Bone marrow (tissue), 2 donors: ENCODE measurements at places on chromosomes 16 and 17.

GRCh38 chr16:89006036-89006752, 29.2 kb upstream of the CBFA2T3 start:
- no peak for DNase-seq

DNA sequence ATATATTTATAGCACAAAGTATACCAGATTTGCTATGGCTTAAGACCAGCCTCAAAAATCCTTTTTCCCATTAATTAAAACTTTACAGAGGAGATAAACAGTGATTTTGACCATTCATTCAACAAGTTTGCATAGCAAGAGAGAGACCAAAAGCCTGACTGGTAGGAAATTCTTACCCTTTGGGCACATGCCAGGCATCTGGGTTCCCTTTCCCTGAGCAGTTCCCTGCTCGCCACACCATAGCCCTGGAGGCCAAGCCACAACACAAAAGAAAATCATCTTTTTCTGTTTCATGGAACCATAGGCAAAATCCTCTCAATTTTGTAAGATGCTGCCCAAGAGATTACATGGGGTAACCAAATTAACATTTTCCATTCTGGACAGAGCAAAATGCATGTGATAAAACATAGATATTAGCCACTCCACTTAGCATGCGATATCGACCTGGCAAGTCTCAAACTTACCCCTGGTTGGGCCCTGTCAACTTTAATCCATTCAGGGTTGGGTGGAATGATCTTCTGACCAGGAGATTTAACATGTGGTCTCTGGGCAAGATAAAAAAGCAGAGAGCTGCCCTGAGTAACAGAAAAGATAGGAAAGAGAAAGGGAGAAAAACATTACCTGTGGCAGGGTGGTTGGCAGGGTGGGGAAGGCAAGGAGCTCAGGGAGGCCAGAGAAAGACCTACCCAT, 57.6 kb upstream of the B4GALNT2 start:
- DNase-seq, result no peak

DNA sequence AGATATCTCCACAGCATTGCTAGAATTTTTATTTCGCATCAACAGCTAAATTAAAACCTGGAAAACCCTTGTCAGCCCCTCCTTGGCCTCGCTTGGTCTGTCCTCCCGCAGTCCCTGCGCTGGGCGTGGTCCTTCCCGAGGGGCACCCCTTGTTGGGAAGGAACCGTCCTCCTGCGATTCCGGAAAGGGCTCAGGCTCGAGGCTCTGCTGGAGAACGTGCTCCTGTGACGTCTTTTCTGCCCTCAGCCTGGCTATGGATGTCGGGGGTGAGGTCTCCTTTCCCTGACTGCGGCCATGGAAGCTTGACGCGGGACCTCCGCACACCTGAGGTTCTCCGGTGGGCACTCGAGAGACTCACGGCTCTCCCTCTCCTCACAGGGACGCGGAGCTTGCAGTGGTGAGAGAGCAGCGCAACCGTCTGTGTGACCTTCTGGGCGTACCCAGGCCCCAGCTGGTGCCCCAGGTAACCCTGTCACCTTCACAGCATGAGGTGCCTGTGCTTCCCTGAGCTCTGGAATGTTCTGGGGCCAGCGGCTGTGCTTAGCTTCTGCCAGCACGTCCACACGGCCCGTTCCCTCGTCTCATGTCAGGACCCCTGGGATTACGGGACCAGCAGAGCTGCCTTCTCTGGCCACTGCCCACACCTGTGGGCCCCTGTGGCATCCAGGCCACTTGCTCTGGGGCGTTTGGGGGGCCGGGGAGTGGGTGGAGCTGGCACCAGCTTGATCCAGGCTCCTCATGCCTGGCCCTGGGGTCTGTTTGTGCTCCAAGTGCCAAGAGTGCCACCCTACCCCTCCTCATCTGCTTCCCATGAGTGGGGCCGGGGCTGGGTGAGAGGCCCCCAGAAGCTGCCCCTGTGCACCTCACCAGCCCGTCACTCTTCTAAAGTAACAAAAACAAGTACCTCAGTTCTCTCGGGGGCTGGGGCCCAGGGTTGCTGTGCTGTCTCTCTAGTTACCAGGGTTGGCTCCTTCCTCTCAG, 101.5 kb upstream of the ZNF750 start:
- DNase-seq, result no peak

- no peak for DNase-seq
Observed at GRCh38 chr16:1272453-1273198, 16.8 kb downstream of the TPSD1 start.

- DNase-seq, result no peak
Observed at GRCh38 chr16:65409510-65409909, 287.6 kb upstream of the CDH11 start.

DNA sequence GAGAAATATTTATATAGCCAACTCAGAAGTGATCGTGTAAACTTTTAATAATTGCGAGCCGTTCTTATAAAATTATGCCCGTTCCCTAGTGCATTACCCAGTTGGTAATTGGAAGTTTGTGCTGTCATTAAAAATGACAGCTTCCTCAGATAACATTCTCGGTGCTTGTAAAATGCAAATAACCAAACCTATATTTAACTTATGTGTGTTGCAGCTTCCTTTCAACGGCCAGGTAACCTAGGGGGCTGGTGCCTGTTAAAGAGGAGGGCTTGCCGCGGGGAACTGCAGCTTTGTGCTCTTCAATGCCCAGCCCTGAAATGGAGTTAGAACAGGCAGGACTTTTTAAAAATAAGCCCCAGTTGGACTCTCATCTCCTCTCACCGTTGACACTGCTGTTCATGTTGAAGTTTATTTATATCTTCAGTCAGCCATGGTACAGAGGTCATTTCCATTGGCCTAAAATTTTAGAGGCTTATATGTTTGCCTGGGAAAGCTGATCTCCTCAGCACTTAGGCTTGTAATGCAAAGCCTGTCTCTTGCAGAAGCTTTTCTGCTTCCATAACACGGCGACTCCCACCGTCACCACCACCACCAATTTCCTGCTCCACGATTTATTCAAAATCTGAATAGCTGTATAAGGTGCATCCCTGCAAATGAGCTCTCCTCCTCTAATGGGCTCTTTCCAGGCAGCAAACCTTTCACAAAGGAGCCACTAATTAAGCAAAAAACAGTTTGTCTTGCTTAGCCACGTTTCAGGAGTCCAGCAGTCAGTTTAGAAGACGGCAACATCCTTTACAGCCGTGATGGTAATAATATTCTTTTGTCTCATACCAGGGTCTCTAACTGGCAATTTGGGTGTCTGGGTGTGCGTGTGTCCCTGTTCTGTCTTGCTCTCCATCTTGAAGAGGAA, 74.7 kb downstream of the RPA1 start:
- DNase-seq, result no peak
